ENCODE measurements at places on chromosomes 2 and 18.

- no peak for DNase-seq
These were observed 313.6 kb upstream of the CDH20 start for GRCh38 chr18:61019338-61020301.

- DNase-seq, result no peak
These were observed 4.3 kb downstream of the SLC39A6 start for GRCh38 chr18:36124841-36125240.

- no peak for DNase-seq
These were observed 87.3 kb upstream of the CCDC141 start for GRCh38 chr2:179137200-179137759.

DNA sequence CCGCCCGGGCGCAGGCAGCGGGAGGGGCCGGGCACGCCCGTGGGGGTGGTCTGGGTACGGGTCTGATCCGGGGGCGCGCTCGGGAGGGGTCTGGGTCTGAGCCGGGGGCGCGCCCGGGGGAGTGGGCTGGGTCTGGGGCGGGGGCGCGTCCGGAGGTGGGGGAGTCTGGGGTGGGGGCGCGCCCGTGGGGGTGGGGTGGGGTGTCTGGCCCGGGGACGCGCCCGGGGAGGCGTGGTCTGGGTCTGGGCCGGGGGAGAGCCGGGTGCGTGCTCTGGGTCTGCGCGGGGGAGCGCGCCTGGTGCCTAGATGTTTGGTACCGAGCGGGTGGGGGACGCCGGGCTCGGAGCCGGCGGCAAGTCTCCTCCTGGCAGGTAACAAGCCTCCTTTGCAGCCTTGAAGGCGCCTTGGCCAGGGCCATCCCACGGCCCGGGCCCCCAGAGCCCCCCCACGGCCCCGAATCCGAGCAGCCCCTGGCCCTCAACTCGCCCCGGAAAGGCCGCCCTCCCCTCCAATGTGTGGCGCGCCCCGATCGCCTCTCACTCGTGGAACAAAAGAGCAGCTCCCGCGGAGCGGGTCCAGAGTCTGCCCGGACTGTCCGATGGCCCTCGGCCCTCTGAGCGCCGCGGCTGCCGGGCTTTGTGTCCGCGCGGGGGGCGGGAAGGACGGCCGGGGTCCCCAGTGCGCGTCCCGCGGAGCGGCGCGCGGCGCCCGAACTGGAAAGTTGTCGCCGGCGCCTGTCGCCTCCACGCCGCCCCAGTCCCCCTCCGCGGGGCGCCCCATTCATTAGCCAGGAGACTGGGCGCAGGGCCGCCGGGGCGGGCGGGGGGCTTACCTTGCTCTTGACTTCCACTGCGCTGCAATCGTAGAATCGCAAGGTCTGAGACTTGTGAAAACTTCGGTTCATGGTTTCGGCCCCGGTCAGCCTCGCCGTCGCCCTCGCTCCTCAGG, 595 bp downstream of the PARD6G start:
- DNase-seq, result no peak

- no peak for DNase-seq
These were observed 15.8 kb downstream of the MTCL1 start for GRCh38 chr18:8721094-8721669.

GRCh38 chr2:215465256-215465655, 29.4 kb upstream of the FN1 start:
- DNase-seq, result no peak

- no peak for DNase-seq
These were observed 105.2 kb upstream of the OTOS start for GRCh38 chr2:240245706-240246105.

- DNase-seq, result no peak
These were observed 297.1 kb downstream of the CLIP4 start for GRCh38 chr2:29412197-29412925.

DNA sequence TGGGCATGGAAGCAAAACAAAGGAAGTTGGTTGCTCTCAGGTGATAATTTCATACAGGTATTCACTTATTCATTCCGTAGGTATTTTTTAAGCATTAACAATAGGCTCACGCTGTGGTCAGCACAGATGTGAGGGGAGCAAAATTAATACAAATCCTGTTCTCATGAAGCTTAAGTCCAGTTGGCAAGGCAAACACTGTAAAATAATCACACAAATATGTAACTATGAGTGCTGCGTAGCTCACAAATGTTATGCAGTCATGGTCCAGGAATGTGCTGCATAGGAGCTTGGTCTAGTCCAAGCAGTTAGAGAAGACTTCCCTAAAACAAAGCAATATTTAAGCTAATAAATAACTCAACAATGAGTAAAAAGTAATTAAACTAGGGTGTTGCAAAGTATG, 23.9 kb downstream of the SP5 start:
- DNase-seq, result no peak

DNA sequence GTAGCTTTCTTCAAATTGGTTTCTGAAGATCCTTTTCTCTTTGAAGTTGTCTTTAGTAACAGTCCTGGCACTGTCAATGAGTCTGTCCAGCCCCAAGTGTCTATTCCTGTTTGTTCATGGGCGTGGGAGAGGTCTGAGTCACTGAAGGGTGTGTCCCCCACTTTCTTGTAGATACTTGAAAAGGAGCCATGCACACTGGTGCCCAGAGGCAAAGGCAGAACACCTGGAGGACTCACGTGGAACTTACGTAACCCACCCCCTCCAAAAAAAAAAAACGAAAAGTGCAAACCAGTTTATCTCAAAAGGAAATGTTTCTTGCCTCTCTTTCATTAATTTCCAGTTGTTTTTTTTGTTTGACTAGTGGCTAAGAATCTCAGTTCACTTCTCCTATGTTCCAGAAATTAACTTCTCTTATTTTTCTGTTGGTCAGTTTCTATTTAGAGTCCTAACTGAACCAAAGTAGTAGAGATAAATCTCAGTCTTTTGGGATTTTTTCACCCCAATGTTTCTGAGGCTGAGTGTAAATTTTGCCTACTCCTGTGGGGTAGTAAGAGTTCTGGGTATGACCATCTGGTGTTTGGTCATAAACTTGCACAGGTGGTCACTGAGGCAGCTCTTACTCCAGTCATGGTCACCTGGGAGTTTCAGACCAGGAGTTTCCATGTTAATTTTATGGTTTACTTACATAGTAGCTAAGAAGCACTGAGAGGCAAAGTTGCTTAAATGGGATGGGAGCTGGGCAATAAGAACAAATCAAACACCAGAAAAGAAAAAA, 54.9 kb downstream of the DSC3 start:
- no peak for DNase-seq

- no peak for DNase-seq
These were observed 191.9 kb upstream of the SMAD2 start for GRCh38 chr18:48122376-48122775.

DNA sequence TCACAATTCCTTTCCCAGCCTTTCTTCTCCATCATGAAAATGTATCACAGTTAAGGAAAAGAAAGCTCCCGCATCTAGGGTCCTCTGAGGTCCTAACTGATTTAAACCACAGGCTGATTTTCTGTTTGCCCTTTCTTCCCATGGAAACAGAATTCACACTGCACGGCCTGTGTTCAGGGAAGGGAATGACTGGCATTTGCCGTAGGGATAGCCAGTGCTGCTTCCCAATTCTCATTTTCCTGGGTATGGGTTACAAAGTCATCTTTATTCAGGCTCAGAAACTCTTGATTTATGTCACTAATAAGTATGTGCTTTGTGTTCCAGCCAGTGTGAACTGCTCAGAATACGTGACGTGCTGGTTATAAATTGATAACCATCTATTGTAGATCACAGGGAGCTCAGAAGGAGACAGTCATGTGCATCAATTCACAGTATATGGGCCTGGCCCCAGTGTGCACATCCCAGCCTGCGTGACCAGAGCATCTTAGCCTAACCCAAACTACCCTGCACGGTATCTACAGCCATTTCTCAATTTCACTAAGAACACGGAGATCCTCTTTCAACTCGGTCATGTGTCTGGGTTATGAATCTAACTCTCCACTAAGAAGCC, 163.3 kb downstream of the LRRC30 start:
- DNase-seq, result no peak

DNA sequence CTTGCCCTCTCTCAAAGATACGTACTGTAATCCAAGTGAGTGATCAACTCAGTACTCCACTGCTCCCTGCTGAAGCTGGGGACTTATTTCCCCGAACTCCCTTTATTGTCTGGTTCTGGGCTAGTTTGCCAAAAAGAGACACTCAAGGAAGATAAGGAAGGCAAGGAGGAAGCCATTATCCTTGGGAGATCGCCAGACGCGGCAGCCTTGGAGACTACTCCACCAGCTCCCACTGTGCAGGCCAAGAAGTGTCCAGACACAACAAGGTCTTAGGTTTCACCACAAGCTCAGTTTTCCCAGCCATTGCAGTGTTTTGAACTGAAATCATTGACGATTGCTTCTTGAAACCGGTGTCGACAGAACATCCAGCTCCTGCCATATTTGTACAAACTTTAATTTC, 439.6 kb upstream of the UBE2E3 start:
- no peak for DNase-seq

DNA sequence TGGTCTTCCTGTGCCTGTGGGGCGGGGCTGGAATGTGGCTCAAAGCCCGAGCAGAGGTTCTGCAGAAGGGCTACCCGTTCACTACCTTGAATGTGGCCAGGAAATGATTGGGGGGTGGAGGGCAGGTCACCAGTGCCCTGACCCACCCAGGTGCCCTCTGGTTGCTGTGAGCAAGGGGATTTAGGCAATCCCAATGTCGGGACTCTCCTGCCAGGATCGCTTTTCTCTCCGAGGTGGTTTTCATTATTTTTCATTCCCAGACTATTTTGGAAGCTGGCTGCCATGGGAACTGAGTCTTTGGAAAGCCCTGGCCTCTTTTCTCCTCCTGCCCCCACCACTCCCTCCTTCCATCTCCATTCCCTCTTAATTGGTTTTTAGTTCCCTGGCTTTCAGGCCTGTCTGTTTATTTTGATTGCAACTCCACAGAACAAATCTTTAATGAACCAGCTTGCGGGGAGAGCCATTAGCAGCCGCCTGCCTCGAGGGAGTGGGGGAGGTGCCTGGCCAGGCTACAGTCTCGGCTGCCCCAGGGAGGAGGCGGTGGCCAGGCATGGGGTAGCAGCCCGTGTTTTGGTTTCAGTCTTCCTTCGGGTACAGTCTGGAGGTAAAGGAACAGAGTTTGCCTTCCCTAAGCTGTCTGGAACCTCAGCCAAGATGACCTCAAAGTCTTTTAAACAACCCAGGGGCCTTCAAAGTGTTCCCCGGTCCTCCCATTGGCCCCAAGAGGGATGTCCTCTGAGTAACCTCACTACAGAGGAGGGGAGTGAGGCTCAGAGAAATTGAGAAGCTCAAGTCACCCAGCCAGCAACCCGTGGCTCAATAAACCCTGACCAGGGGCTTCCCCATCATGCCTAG, 114.4 kb upstream of the HAAO start:
- no peak for DNase-seq

DNA sequence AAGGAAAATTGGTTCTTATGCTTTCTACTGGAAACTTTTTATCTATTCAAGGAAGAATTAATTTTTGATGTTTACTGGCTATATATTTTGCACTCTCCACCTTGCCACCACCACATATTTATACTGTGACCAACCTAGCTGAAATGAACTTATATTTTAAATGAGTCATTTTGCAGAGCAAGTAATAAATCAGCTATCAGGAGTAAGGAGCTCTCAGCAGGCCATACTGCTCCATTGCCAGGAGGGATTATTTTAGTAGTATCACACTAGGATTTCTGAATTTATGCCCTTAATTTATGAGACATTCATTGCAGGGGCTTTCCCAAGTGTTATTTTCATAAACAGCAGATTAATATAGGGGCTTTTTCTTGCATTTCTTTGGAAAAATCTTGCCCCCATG, 125.8 kb upstream of the CYP1B1 start:
- no peak for DNase-seq

DNA sequence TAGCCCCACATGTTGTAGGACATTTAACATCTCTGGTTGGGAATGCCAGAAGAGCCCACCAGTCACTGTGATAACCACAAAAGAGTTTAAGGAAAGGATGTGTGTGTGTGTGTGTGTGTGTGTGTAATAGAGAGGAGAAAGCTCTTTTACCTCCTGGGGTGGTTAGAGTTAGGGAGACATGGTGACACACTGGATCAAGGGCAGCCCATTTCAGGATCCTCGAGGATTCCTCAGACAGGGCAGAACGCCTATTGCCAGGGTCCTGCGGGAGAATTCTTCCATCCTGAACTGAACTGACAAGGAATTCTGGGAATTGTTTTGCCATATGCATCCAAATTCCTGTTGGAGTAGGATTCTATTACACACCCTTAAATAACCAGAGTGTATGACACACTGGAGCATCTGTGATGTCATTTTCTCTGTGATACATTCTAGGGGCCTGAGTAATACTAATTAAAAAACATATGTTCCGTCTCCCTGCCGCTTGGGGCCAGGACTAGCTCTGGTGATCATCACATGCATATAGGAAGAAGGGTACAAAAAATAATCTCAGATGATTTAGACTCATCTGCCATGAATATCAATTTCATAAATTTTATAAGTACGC, 156.4 kb upstream of the MMADHC start:
- no peak for DNase-seq

DNA sequence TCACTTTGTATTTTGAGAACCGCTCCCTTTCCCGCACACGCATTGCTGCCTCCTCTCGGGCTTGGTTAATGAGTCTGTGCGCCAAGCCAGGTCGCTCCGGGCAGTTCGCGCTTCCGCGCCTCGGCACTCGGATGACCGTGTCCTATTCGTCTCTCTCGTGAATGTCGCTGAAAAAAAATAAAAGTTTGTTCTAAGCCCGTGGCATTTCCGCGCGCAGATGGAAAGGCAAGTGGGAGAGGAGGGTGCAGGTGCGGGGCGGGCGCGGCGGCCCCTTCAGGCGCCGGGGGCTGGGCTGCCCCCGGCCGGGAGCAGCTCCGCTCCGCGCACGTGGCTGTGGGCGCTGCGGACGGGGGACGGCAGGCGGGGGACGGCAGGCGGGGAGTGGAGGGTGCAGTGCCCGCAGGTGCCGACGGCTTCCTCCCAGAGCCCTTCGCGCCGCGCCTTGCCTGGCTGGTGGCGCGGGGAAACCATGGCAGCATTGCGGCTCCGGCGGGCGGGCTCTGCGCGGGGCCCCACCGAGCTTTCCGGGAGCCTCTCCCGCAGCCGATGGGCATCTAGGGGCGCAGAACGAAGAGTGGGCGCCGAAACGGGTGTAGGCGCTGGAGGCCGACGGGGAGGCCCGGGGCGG, 159.6 kb upstream of the SIX2 start:
- DNase-seq, result no peak

DNA sequence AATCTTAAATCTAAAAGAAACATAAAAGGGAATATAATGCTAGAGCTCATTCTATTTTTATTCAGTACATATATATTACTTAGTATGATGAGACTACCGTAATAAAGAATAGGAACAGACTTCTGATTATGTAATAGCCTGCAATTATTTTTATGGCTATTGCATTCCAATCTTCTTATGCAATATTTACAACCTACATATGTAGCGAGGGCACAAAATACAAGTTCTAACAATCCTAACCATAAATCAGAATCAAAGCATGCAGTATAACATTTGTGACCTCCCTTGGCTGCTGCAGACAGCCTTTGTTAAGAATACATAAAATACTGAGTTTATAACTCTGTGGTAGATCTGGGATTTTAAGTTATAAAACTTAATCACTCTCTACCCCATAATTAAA, 177.6 kb downstream of the BABAM2 start:
- DNase-seq, result no peak

Measured in stimulated activated CD4-positive, alpha-beta T cell treated with anti-CD3 and anti-CD28 coated beads, Interleukin-1b, Interleukin-23, amount 100 ng/mL, for 1 hour (primary cell).